ENCODE measurements at places on chromosomes 13 and 19.

DNA sequence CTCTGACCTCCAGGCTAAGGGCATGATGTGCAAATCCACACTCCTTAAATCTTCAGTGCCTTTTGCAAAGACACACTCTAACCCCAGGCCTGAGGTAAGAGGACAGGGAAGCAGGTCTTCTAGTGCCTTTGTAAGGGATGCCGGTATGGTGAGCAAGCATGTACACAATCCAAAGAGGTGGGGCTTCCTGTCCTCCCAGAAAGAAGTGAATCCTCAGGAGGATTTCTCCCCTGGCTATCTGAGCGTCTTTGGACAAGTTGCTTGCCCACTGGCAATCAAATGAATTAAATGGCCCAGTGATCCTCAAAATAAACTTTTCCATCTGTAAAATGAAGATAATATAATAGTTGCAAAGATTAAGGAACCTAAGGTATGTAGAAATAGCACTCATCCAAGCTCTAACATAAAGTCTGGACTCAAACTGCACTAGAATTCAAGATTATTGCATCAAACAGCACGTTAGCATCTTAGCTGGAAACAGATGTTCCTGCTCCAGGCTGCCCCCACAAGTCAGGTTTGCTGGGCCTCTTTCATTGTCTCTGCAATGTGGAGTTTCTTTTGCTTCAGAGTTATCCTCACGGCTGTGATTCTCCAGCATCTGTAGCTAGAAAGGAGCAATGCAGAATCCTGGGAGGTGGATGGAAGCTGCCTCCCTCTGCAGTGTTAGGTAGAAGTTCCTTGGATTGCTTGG, 249.6 kb downstream of the TSHZ3 start:
- no peak for DNase-seq

- DNase-seq = no peak
Measured at GRCh38 chr13:95524264-95524901, 28.1 kb upstream of the CLDN10 start.

- no peak for DNase-seq
Measured at GRCh38 chr13:53411463-53411862, 382.9 kb downstream of the OLFM4 start.

- DNase-seq = no peak
Measured at GRCh38 chr19:55247621-55248099, 11.2 kb downstream of the PPP6R1 start.

DNA sequence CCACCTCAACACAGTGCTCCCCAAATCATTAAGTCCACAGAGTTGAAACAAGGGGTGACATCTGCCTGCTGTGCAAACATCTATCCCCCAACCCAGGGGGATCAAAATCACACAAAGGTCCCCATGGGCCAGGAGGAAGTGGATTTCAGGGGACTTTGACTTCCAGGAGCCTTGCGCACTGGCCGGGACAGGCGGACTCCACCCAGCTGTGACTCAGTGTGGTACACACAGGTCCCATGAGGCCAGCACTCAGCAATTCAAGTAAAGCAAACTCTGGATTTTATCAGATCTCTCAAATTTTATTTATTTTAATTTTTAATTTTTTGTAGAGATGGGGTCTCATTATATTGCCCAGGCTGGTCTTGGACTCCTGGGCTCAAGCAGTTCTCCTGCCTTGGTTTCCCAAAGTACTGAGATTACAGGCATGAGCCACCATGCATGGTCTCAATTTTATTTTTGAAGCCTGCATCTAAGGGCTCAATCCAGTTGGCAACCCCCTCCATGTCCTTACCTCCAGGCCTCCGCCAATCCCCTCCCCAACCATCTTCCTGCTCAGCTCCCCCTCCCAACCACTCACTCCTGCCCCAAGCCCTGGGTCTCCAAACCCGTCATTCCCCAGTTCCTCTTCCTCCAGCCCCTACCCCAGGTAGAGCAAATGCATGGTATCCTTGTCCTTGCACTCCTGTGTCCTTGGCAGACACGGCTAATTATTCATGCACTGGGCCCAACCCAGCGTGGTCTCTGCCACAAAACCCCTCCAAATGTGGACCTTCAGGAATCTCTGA, 18.2 kb downstream of the ARHGAP33 start:
- DNase-seq = no peak

DNA sequence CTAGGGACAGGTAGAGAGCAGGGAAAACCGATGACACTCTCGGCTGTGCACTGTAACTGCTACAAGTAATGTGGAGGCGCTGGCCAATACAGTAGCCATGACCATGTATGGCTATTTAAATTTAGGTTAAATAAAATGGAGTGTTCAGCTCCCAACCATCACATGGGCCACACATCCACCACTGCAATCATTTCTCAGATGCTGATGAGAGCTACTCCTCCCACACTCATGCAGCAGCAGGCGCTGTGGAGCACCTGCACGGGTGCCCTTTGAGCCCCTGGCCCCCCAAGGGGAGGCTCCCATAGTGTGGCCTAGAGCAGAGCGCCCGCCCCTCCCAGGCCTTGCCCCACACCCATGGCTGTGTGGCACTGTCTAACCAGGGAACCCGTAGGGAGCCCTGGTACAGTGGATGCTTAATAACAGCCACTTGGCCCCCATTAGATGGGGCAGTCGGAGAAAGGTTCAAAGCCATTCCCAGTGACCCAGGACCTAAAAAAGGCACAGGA, 6.0 kb downstream of the ACP4 start:
- DNase-seq = no peak

GRCh38 chr13:37241786-37242185, 136.3 kb upstream of the CSNK1A1L start:
- DNase-seq = no peak

- no peak for DNase-seq
Measured at GRCh38 chr13:43934273-43934672, 54.6 kb downstream of the LACC1 start.

DNA sequence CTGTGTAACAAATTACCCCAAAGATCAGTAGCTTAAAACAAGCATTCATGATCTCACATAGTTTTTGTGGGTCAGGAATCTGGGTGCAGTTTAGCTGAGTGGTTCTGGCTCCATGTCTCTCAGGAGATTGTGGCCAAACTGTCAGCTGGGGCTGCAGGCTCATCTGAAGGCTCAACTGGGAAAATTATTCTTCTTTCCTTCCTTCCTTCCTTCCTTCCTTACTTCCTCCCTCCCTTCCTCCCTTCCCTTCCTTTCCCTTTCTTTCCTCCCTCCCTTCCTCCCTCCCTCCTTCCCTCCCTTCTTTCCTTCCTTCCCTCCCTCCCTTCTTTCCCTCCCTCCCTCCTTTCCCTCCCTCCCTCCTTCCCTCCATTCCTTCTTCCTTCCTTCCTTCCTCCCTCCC, 8.7 kb upstream of the RFX2 start:
- no peak for DNase-seq

DNA sequence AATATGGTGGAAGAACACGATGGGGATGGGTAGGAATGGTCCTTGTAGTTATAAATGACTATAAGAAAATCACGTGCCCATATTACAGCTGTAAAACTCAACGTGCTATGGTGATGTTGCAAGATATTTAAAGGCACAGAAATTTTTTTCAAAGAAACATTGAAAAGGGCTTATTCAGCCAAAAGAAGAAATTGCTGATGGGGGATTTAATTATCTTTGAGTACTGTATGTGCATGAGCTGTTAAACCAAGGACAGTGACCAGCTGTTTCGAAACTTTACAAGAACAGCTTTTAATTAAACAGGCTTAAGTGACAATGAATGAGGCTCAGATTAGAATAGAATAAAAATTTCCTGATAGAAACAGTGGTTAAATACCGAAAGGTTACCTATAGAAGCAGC, 339.0 kb downstream of the HS6ST3 start:
- no peak for DNase-seq

DNA sequence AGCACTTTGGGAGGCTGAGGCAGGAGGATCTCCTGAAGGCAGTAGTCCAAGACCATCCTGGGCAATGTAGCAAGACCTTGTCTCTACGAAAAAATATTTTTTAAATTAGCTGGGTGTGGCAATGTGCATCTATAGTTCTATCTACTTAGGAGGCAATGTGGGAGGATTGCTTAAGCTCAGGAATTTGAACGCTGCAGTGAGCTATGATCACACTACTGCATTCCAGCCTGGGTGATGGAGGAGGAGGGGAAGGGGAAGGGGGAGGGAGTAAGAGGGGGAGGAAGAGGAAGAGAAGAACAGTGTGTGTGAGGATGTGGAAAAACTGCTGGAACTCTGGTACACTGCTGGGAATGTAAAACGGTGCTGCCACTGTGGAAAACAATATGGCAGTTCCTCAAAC, 9.2 kb upstream of the CLIP3 start:
- no peak for DNase-seq

DNA sequence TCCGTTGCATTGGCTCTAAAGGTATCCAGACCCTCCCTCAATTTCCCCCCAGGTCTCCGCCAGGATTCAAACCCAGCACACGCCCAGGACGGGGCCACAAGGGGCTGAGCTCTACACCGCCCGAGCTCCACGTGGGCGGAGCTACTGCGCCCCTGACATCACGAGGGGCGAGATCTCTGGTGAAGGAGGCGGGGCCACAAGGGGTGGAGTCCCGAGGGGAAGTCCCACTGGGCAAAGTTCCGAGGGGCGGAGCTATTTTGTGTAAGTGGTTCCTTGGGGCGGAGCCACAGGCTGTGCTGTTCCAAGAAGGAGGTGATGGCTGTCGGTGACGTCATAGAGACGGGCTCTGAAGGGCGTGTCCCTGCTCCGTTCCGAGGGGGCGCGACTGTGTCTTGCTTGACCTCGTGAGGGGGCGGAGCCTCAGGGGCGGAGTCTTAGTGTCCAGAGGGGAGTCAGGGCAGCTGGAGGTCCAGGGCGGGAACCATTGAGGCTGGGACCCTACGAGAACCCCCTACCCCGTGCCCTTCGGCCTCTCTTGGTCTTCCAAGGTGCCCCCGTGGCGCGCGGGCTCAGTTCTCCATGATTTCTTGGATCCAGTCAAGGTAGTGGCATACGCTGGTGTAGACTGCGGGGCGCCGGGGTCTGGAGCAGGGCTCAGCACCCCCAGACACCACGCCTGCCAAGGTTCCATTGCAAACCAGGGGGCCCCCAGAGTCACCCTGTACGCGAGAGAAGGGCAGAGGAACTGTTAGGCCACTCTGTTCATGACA, 1.3 kb upstream of the KLK8 start:
- DNase-seq = no peak

DNA sequence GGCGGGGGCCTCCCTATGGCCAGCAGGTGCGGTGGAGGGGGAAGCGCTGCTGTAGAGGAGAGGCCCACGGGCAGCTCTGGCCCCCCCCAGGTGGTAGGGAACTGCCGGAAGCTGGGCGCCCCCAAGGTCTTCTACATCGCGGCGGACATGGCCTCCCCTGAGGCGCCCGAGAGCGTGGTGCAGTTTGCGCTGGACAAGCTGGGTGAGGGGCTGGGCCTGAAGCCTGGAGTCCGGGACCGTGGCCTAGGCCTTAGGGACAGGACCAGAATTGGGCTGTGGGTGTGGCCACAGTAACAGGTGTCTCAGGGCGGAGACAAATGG, 3.8 kb upstream of the RPL36 start:
- DNase-seq = no peak

DNA sequence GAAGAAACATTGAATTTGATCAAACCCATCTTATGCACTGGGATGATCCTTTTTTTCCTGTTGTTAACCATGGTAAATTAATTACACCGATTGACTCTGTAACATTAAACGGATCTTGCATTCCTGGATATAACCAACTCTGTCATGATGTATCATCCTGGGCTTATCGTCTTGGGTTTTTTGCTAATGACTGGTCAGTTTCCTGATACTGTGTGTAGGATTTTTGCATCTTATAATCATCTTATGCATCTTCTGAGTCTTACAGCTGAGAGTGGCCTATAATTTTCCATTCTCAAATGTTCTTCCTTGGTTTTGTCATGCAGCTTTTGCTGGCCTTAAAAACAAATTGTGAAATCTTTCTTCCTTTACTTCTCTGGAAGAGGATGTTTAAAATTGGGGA, 12.8 kb downstream of the DCUN1D2 start:
- no peak for DNase-seq

- DNase-seq = no peak
Measured at GRCh38 chr13:46377554-46377953, 9.5 kb downstream of the RUBCNL start.

GRCh38 chr19:44356383-44357111, at the start of gene ZNF112:
Gene ZNF112, minus strand, starts transcription at chr19:44356680. Its CDS starts 16,141 bp downstream, at chr19:44340539.
- DNase-seq = no peak

DNA sequence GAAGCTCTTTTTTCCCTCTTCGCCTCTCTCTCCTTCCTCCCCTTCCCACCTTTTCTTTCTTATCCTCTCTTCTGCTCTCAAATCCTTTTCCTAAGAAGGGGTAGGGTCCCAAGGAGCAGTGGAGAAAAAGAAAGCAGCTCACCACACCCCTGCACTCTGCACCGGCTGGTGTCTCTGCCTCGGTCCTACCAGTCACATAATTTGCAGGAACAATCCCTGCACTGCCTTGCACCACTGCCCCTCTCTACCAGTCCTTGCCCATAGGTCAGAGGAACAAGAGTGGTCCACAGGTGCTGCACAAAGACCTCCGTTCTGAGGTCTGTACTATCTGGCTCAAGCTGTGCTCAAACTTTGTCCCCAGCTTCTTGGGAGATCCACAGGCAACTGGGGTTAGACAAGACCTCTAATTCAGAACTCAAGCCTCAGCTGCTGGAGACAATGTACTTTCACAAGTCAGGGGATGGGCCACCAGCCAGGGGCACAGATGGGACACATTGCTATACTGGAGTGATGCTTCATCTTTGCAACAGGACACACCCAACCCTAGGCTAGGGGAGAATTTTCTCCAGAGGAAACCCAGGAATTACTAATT, 125.4 kb upstream of the ZNF507 start:
- DNase-seq = no peak

DNA sequence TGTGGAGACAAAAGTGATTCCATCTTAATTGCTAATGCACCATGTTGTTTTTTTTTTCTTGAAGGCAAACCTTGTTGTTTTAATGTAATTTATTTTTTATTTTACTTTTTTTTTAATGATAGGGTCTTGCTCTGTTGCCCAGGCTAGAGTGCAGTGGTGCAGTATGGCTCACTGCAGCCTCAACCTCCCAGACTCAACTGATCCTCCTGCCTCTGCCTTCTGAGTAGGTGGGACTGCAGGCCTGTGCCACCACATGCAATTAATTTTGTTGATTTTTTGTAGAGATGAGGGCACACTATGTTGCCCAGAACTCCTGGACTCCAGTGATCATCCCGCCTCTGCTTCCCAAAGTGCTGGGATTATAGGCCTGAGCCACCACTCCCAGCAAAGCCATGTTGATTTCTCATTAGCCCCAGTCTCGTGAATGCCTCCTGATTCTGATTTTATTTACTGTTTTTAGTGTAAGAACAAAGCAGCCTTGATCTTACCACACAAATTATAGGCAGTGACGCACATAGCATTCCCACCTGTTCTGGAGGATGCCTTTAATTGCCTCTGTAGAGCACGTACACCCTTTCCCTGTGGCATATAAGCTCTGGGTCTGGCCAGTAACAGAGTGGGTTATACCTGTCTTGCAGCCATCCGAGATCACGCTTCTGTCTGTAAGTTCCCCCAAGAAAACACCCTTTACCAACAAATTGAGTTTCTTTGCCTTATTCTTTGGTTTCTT, 150.4 kb downstream of the GGACT start:
- DNase-seq = no peak

- no peak for DNase-seq
Measured at GRCh38 chr13:33022986-33023385, 6.8 kb downstream of the KL start.

Measured in T follicular helper cell (primary cell).